HT-29 (cell line): ENCODE measurements at places on chromosomes 4 and X. TPM values are rescaled to one million over a fixed set of nuclear protein-coding genes. Genes with fewer than 3 reads are reported as not detected.
A peak's percentile ranks its signal among the peaks of the same experiment; 100 is the strongest.

GAGE2A gene
- total RNA-seq = not detected in 2 replicates

NR0B1 gene
- total RNA-seq = not detected in 2 replicates

HPSE gene
- 0.28 and 1.4 TPM in 2 replicates for total RNA-seq

DNA sequence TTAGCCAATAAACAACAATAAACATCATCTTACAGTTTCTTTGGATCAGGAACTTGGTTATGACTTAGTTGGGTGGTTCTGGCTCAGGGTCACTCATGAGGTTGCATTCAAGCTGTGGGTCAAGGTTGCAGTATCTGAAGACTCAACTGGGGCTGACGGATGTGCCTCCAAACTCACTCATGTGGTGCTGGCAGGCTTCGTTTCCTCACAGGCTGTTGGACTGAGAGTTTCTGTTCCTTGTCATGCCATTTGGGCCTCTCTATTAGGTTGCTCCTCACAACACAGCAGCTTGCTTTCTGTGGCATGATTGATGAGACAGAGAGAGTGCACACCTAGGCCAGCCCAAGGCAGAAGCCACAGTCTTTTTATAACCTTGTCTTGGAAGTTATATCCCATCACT, 20.7 kb downstream of the FRMPD3 start:
- DNase-seq = no peak

GRCh38 chrX:125205133-125205917, 114.3 kb upstream of the TEX13C start:
- no peak for DNase-seq

- no peak for DNase-seq
Observed at GRCh38 chrX:44570522-44570921, 27.9 kb upstream of the FUNDC1 start.

DNA sequence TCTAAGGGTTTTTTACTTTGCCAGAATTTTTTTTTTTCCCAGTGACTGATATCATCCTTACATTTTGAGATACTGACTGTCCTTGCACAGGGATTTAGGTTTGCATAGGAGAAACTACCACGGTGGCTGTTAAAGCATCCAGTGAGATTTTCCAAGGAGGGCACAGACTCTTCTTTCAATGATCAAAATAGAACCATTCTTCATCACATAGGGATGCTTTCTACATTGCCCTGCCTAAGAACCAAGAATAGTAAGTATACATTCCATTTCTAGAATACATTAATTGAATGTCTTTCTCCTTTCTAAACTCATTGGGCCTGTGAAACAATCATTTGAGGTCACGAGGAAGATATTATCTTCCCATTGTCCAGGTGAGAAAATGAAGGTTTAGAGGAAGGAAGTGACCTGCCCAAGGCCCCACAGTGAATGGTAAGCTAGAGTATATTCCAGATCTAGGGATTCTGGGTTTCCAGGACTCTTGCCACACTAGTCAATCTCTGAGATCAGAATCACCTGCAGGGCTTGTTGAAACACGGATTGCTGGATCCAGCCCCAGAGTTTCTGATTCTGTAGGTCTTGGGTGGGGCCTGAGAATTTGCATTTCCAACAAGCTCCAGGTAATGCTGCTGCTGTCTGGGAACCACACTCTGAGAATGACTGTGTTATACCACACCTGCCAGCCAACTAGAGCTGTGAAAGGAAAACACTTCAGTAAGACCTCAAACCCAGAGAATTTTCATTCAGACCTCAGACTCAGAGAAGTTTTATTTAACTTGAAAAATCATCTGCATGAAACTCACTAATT, 17.7 kb upstream of the TMEM154 start:
- DNase-seq = no peak

GRCh38 chr4:37872310-37872988, 18.4 kb upstream of the TBC1D1 start:
- no peak for DNase-seq

DNA sequence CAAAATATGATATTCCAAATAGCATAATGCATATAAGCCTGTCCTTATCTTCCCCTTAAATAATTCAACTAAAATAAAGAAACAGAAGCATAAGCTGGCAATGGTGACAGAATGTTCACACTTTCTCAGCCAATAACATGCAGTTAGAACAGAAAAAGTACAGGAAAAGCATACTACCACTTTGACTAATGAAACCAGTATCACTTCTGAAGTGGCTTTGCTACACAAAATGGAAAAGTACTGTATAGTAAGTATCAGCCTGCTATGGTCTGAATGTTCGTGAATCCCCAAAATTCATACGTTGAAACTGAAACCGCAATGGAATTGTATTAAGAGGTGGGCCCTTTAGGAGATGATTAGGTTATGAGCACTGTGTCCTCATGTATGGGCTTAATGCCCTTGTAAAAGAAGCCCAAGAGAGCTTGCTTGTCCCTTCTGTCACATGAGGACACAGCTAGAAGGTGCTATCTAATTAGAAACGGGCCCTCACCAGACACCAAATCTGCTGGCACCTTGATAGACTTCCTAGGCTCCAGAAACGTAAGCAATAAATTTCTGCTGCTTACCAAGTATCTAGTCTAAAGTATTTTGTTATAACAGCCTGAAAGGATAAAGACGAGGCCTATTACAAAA, 102.6 kb downstream of the PRDM5 start:
- DNase-seq = no peak

DNA sequence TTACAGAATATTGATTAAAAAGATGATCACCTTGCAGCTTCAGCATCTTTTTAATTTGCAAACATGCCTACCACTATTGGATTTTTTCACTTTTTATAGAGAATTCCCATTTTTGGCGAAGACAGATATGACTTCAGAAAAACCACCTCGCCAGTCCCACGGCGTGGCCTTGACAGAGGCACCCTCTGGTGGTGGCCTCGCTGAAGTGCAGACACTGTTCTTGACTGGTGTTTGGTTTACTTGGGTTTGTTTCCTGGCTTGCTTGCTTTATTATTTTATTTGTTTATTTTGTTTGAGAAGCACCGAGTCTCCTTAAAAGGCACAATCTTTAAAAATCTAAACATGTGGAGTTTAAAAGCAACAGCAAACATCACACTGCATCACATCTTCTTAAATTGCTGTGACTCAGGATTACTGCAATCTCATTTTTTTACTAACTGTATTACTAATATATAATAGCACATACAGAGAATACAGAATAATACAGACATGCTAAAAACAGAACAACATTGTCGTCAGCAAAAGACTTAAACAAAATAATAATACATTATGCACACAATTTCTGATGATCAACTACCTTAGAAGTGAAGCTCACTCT, 13.1 kb upstream of the AMTN start:
- DNase-seq = peak; percentile 61

DNA sequence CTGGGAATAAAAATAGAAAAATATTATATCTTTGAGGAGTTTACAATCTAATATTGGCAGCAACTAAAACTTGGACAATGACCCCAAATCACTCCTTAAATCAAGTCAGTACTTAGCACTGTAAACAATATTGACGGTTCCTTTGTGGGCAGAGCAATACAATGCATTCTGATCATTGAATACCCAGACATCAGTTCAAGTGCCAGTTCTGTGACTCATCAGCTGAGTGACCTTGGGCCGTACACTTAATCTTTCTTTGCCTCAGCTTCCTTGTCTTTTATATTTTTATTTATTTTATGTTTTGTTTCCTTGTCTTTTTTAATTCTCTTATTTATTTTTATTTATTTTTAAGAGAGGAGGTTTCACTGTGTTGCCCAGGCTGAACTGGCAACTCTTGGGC, 112.2 kb upstream of the ANXA3 start:
- DNase-seq = peak; percentile 12

GRCh38 chrX:44203791-44204190, 139.7 kb downstream of the EFHC2 start:
- DNase-seq = peak; percentile 35

GRCh38 chr4:173504181-173504503, 25.9 kb downstream of the HAND2 start:
- DNase-seq = no peak

GRCh38 chr4:75698162-75698962, 25.2 kb upstream of the G3BP2 start:
- DNase-seq = peak; percentile 14

- DNase-seq = no peak
Observed at GRCh38 chr4:118797558-118798142, 38.3 kb downstream of the SEC24D start.
